ENCODE measurements at places on chromosomes 6 and 20.

DNA sequence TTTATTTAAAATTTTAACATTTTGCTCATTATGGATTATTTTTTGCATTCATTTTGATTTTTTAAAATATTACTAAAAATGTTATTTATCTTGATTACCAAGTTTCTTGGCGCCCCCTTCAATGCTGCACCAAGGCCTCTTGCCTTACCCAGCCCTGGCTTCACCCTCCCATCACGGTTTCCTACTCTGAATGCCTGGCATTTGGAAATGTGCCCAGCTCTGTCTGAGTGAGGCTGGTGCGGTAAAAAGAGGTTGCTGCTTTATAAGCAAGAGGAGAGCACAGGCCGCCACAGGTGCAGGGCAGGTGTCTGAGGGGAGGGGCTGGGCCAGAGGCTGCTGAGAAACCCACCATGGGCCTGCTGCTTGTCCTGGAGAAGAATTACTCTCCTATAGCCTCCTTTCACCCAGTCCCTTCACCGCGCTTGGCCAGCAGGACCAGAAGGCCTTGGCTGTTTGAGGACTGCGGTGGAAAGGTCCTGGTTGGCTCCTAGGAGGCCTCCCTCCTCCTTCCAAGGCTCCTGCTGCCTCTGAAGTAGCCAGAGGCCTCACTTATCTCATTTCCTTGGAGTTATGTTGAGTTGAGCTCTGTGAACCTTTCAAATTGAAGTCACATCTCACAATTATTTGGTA, 62.6 kb downstream of the BANF2 start:
- DNase-seq: no peak

GRCh38 chr6:107644513-107644912, 154.6 kb downstream of the SOBP start:
- DNase-seq: no peak

DNA sequence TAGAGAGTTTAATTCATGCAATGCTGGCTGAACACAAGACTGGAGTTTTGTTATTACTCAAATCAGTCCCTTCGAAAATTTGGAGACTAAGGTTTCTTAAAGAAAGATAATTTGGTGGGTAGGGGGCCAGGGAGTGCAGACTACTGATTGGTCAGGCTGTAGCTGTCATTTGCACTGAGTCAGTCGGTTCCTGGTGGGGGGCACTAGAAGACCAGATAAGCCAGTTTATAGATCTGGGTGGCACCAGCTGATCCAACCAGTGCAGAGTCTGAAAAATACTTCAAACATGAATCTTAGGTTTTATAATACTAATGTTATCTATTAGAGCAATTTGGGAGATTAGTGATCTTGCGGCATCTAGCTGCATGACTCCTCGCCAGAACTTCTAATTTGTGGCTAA, 530.7 kb downstream of the NKAIN2 start:
- no peak for DNase-seq

- no peak for DNase-seq
These were observed 2.4 kb upstream of the GCLC start for GRCh38 chr6:53547166-53547810.

GRCh38 chr6:169162249-169162648, 91.4 kb downstream of the THBS2 start:
- no peak for DNase-seq

GRCh38 chr20:54657268-54657826, 182.0 kb downstream of the DOK5 start:
- no peak for DNase-seq

GRCh38 chr6:34154668-34155447, 9.0 kb upstream of the GRM4 start:
- DNase-seq: peak; percentile 21

- DNase-seq: no peak
These were observed 1.3 kb downstream of the KPNA5 start for GRCh38 chr6:116682334-116682712.

DNA sequence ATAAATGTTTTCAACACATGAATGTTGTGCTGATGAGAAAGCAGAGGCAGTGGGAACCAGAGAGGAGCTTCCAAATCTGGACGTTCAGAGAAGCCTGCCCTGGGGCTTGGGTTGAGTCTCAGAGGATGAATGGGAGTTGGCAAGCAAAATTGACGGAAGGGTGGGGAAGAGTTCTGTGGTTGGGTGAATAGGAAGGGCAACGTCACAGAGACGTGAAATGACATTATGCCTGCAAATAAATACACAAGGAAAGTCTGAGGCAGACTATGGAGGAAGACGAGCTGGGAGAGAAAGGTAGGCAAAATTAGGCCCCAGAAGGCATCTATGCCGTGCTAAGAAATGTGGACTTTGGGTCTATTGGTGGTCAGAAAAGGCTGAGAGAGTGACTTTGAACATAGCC, 25.2 kb upstream of the SGK1 start:
- no peak for DNase-seq

- DNase-seq: no peak
These were observed 85.3 kb downstream of the MYLK4 start for GRCh38 chr6:2665146-2666070.

- DNase-seq: no peak
These were observed 8.4 kb downstream of the VAPB start for GRCh38 chr20:58397429-58397828.

DNA sequence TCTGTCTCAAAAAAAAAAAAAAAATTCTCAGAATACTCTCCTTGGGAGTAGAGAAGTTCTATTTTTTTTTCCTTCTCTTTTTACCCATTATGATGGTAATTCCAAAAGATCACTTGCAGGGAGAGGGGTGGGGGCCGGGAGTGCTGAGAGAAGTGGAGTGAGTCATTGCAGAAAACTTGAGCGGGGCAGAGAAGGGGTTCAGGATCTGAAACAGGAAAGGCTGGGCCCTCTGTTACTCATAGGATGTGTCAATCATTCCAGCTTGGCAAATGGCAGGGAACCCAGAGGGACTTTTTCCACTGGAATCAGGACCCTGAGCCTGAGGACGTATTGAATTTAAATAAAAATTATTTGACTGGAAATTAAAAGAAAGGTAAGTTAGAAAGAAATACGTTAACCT, 111.4 kb upstream of the ARMC2 start:
- peak; percentile 92 for DNase-seq

DNA sequence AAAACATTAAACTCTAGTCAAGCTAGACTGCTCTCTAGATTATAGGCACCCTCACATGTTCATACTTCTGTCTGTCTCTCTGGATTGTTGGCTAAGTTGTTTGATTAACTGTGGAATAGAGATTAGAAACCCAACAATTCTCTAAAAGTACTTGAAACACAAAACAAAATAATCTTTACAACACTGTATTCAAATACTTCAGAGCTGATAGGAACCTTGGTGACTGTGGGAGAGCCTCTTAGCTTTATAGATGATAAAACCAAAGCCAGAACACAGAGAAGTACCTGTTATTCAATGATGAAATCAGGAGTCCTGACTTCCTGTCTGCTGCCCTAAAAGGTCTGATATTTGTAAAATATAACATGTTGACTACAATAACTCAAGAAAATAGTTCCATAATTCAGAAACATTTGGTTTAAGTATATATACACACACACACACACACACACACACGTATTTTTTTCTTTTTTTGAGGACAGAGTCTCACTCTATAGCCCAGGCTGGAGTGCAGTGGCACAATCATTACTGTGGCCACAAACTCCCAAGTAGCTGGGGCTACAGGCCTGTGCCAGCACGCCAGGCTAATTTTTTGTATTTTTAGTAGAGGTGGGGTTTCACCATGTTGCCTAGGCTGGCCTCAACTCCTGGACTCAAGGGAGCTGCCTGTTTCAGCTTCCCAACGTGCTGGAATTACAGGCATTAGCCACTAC, 222.0 kb downstream of the FUT9 start:
- no peak for DNase-seq

DNA sequence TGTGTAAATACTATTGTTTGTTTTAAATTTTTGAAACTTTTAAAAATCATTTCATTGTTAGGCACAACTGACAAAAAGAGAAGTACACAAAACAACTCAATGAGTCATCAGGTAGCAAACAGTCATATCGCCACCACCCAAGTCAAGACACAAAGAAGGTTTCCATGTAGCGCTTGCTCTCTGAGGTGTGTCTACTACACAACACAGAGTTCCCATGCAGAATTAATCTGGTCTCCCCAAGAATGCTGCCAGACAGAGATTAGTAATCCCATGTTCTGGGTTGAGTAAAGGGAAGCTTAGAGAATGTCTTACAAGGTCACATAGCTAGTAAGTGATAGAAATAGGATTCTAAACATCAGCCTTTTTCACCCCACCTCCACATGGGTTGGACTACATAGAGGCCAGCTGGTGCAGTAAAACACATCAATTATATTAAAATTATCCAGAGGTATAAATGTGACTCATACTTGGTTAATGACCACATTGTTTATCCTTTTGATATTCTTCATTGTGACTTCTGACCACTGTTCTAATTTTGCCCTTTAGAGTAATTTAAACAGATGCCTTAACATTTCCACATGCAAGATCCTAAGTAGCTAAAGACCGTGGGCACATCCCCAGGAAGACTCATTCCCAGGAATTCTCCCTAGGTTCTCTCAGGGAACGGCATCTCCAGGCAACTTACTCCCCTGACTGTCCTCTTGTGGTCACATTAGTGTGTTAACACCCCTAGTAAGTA, 413.5 kb downstream of the PRKN start:
- no peak for DNase-seq

- peak; percentile 16 for DNase-seq
These were observed 93.6 kb upstream of the UST start for GRCh38 chr6:148653138-148653776.

DNA sequence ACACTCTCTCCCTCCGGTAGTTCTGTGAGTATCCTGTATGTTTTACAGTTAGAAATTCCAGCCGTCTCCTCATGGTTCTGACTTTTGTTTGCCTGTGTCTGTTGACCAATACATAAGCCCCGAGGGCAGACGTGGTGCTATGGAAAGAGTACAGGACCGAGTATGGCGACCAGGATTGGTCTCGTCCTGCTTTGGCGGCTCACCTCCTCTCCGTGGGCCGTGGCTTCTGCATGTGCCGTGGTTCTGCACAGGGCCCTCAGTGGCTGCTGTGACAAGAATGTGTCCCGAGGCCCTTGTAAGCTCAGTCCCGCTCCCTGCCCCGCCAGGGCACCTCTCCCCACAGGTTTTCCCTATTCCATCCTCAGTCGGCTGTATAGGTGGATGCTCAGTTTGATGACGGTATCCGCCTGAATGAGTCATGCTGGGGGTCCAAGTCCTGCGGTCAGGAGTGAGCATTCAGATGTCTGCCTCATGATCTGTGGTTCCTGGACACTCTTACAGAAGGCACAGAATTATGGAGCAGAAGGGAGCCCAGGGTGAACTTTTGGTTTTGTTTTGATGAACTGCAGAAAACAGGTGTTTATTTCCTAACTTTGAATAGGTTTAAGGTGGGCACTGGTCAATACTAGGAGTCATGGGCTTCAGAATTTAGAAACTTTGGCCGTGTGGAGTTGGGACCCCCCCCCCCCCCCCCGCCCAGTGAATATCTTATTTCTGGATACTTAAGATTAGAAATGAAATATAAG, 1.2 kb downstream of the ARFGAP1 start:
- DNase-seq: peak; percentile 64

DNA sequence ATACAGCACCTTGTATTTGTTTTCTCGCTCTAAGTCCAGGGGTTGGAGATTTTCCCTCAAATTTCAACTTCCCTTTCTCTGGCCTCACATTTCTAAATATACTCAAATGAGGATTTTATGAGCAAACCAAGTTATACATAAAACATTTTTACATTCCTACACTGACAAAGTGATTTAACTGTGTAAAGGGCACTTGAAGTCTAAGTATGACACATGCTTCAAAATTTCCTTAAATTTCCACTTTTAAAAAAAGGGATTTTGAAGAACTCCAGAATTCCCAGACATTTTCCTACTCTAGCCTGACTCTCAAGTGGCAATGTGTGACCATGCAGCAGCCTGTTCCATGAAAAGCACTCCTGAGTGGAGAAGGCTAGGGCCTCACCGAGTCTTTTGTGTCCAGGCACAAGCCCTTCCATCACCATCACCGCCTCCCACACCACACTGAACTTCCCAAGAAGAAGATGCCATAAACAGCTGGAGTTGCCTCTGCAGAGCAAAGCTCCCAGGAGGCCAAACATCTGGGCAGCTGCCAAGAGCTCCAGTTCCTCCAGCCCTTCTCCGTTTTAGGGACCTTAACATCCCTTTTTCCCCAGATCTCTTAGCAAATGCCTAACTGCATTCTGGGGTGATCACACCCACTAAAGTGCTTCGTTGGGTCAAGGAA, 68.9 kb downstream of the NCR2 start:
- DNase-seq: no peak

DNA sequence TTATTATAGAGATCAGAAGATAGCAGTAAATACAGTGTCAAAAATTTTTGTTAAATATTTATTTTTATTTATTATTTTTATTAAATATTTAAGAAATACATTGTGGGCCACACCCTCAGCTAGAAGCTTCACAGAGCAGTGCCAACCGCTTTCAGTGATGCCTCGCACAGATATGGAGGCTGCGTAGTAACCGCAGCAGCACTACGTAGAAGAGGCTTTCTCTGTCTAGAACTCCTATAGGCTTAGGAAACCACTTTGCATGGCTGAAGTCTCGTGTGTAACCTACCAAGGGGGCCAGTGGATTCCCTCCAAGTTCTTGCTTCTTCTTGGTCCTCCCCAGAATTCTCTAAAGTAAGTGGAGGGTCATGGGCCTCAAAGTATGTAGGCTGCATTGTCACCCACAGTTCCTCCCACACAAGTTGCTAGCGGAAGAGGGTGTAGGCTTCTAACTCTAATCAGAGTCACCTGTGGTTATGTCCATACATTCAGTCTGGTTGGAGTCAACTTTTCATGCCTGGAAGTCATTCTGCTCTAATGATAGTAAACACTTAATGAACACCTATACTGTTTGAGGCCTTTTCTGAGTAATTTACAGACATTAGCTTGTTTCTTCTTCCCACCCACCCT, 285.6 kb downstream of the CDKAL1 start:
- no peak for DNase-seq

DNA sequence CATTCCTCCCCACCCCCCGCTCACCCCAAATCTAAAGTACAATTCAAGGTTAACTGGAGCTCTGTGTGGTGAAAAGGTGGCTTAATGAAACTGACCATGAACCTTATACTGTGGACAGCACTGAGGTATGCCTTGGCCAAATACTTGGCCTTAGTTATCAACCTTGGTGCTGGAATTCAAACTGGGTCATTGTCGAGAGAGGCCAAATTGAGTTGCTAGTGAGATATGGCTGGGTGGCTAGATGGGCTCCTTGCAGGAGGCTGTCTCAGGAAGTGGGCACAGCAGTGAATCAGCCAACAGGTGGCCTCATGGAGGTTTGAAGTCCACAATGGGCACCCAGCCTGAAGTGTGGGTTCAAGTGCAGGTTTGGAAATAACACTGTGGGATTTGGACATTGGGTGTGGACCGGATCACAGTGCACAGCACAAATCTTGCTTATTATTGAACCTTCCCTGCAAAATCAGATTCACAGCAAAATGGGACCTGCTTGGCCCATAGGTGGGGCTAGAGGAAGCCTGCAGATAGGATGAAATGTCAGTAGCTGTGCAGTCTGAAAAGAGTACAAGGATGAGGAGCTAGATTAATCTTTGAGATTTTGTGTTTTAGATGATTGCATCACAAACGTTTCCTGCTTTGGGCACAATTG, 5.6 kb upstream of the BTBD3 start:
- no peak for DNase-seq

GRCh38 chr6:63114610-63115211, 96.6 kb upstream of the FKBP1C start:
- DNase-seq: no peak

Measured in NCI-H226 (cell line).